ENCODE measurements at places on chromosomes 3 and 15.

DNA sequence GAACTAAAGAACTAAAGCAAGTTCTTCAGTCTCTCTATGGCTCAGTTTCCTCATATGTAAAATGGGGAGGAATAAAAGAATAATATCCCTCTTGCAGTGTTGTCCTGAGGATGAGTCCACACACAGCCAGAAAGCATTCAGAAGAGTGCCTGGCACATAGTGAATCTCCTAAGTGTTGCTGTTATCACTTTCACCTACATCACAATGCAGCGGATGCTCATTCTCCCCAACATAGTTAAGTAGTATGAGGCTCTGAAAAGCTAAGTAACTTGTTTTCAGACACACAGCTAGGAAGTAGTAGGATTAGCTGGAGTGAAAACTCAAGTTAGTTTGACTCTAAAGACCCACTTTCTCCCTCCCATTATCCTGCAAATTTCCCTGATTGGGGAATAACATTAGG lies 9.1 kb upstream of the USP3 start:
- no peak for DNase-seq

- DNase-seq: no peak
Measured at GRCh38 chr15:29270976-29271375, 1.4 kb upstream of the NSMCE3 start.

DNA sequence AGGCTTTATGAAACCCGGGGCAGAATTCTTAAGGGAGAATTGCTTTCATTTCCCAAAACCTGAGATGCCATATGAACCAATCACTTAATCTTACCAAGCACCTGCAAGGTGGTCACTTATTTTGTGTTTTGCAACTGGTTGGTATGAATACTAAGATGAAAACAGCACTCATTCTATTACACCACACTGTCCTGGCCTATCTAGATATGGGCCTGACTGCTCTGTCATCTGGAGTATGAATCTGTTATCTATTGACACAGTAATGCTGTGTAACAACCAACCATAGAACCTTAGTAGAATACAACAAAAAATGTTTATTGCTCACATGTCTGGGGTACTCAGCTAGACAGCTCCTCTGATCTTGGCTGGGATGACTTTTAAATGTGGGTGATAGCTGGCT lies 74.8 kb downstream of the TMEM266 start:
- DNase-seq: no peak

DNA sequence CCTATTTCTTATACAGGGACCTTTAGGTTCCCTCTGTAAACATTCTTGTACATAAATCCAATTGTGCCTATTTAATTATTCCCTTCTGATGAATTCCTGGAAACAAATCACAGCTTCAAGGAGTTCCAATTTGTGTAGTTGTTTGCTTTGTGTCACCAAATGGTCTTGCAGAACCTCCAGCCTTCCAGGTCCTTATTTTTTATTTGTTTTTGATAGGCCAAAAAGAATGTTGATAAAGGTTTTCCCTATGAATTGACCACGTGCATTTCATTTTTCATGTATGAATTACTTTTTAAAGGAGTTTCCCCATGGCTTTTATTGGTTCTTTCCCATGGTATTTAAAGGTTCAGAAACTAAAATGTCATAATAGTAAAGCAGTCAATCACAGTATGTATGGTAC lies 243.0 kb downstream of the NAALADL2 start:
- no peak for DNase-seq

GRCh38 chr3:52893723-52894122 lies 3.6 kb downstream of the STIMATE start:
- DNase-seq: no peak

GRCh38 chr3:108940568-108941263 lies 13.0 kb downstream of the GUCA1C start:
- DNase-seq: no peak

- DNase-seq: peak; percentile 76
Measured at GRCh38 chr15:76330080-76330680, 6.4 kb upstream of the ISL2 start.

- no peak for DNase-seq
Measured at GRCh38 chr3:195102609-195103467, 168.1 kb downstream of the XXYLT1 start.

- no peak for DNase-seq
Measured at GRCh38 chr15:68312701-68313204, 35.2 kb downstream of the FEM1B start.

GRCh38 chr3:135260025-135260424 lies 465.0 kb downstream of the EPHB1 start:
- DNase-seq: no peak

DNA sequence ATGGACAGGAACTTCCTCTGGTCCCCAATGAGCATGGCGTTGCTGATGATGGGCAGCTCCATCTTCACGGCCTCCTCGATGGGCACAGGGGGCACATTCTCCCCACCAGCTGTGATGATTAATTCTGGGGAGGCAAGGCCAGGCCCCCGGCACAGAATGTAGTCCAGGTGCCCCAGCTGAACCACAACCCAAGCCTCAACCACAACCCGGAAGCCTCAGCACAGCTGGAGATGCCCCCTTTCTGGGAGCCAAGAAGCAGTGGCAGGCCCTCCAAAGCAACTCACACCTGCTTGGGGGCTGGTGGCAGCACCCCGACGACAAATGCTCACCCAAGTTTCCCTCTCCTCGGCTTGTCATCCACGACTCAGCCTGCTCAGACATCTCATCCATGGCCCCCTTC lies 25.2 kb downstream of the IDH3A start:
- DNase-seq: no peak

DNA sequence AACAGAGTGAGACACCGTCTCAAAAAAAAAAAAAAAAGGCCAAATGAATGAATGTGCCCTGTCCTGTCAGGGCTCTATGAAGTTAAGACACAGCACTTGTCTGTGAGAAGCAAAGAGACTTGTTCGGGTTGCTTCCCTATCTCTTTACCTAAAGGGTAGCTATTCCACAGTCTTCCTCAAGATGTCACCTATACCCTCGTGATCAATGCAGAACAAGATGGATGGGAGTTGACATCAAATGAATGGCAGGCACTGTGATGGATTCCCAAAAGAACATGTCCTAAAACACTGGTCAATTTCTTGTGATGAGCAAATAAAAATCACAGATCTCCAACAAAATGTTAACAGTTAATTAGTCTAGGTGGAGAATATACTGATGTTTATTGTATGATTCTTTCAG lies 9.5 kb downstream of the TADA3 start:
- DNase-seq: no peak

GRCh38 chr3:111521891-111522290 lies 20.1 kb upstream of the CD96 start:
- DNase-seq: no peak

- DNase-seq: no peak
Measured at GRCh38 chr3:270688-271087, 74.1 kb downstream of the CHL1 start.

- DNase-seq: no peak
Measured at GRCh38 chr3:80017369-80017768, 249.6 kb upstream of the ROBO1 start.

GRCh38 chr3:157810924-157811718 lies 295.1 kb downstream of the SHOX2 start:
- DNase-seq: no peak

GRCh38 chr3:36890261-36890660 lies 54.6 kb downstream of the TRANK1 start:
- no peak for DNase-seq

- no peak for DNase-seq
Measured at GRCh38 chr3:26984416-26985390, 362.1 kb downstream of the LRRC3B start.

GRCh38 chr3:73536336-73536895 lies 88.3 kb downstream of the PDZRN3 start:
- DNase-seq: no peak

- no peak for DNase-seq
Measured at GRCh38 chr15:30922480-30923311, 19.0 kb downstream of the FAN1 start.

GRCh38 chr15:28098360-28098765 lies 752 bp downstream of the OCA2 start:
- DNase-seq: no peak

DNA sequence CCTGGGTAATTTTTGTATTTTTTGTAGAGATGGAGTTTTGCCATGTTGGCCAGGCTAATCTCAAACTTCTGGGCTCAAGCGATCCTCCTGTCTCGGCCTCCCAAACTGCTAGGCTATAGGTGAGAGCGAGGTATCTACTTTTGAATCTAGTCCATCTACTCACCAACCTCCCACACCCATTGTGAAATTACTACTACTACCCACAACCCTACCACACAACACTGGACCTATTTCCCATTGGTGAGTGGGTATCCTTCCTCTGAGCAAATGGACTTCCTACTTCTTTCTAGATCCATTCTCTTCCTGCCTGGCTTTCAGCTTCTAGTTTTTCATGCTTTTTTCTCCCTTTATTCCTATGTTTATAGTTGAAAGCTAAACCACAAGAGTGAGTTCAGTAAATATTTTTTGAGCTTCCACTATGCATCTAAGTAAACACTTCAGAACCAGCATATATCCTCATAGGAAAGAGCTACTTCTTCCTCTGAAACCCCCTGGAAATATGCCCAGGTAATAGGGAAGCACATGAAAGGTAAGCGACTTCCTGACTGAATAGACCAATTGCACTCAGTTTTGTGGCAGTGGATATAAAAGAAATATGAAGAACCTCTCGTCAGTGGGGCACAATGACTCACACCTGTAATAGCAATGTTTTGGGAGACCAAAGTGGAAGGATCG lies 39.1 kb downstream of the MYO1E start:
- DNase-seq: no peak

GRCh38 chr3:189307963-189308362 lies 136.2 kb downstream of the TPRG1 start:
- no peak for DNase-seq

DNA sequence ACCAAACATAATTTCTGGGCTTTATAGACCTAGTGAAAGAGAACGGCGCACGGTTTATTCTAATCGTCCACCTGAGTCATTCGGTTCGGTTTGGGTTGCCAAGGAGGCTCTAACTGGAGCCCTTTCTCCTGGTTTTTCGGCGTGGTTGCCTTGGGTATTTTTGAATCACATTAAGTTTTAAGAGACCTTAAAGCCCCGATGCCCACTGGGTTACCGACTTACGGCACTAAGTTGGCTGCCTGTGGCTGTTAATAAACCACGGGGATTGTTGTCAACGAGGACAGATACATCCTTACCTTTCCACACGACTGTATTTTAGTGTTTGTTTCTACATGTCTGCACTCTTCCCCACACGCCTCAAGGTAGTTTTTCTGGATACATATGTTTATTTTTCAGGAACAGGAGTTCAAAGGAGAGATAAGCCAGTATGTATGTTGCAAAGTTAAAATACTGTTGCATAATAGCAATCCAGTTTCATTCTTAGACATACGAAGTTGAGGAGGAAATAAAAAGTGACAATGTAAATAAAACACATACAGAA lies 1.2 kb upstream of the ANP32A start:
- no peak for DNase-seq

GRCh38 chr3:71400986-71401451 lies 182.5 kb downstream of the FOXP1 start:
- DNase-seq: no peak

GRCh38 chr3:32154205-32154579 lies 47.8 kb downstream of the GPD1L start:
- DNase-seq: peak; percentile 30

- DNase-seq: no peak
Measured at GRCh38 chr15:64017082-64017588, 29.1 kb downstream of the DAPK2 start.

DNA sequence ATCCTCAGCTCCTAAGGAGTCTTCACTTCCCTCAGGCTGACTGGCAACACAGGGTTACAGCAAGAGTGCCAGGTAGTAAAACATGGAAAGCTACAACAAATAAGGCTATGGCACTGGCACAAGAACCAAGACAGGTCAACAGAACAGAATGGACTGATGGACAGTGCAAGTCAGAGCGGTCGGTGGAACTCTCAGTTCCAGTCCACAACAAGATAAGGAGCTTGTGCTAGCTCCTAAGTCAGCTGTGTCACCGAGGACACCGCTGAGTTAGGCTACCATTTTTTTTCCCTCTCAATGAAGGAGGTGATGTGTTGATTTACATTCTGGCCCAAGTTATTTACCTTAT lies 55.9 kb upstream of the LIMD1 start:
- no peak for DNase-seq

DNA sequence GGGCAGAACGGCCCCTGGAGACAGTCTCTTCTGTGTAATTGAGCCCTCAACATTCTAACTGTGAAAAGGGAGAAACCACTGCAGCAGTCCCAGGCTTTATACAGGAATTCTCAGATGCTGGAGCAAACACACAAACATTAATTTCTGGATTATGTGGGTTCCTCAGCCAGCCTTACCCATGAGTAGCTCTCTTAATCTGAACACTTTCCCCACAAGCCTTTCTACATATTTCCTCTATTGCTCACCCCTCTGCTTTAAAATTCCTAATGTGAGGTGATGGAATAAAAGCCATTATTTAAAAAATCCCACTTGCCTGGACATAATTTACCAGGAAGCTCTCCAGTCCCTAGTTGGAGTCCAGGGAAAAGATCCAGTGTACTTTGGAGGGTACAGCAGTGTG lies 139.0 kb downstream of the CTNNB1 start:
- DNase-seq: no peak

GRCh38 chr3:65507437-65507836 lies 531.3 kb downstream of the MAGI1 start:
- DNase-seq: no peak

- DNase-seq: no peak
Measured at GRCh38 chr3:72891053-72891855, 3.4 kb downstream of the GXYLT2 start.

DNA sequence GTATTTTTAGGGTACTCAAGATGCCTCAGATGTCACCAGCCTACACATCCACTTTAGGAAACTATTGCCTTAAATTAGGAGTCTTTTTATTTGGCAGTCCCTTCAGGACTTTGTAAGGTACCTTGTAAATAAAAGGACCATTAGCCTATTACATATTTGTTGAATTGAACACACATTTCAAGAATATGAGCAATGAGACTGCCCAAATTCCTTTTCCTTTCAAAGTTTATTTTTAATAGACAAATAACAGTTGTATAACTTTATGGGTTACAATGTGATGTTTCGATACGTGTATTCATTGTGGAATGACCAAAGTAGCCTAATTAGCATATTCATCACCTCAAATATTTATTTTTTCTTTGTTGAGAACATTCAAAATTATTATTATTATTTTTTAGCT lies 176.7 kb upstream of the PDZRN3 start:
- no peak for DNase-seq

- no peak for DNase-seq
Measured at GRCh38 chr3:18211116-18211515, 214.0 kb downstream of the SATB1 start.

DNA sequence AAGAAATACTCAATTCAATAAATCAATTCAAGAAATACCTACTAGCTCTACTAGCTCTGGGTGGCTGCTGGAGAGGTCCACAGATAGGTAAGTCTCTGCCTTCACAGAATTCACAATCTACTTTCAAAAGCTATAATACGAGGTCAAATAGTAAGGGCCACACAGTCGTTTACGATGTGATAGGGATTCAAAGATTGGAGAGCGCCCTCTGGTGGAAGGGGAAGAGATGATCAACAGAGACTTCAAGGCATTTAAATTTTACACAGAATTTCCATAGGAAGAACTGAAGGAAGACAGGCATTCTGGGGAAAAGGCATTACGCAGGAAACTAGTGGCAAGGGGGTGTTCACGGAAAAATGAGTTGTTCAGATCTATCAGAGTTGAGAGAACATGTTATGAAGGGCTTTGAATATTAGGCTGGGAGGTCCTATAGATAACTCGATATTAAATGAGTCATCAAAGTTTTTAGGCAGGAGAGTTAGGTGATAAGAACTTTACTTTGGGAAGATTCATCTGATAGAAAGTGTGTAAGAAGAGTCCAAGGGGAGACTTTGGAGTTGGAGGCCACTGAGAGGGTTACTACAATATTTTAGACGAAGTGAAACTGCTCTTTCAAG lies 128.8 kb downstream of the FRMD5 start:
- peak; percentile 43 for DNase-seq

- peak; percentile 55 for DNase-seq
Measured at GRCh38 chr3:141052201-141053069, 1.3 kb downstream of the SPSB4 start.
